DMS153 (cell line): ENCODE measurements at places on chromosomes 6 and 20.
A peak's percentile ranks its signal among the peaks of the same experiment; 100 is the strongest.

DNA sequence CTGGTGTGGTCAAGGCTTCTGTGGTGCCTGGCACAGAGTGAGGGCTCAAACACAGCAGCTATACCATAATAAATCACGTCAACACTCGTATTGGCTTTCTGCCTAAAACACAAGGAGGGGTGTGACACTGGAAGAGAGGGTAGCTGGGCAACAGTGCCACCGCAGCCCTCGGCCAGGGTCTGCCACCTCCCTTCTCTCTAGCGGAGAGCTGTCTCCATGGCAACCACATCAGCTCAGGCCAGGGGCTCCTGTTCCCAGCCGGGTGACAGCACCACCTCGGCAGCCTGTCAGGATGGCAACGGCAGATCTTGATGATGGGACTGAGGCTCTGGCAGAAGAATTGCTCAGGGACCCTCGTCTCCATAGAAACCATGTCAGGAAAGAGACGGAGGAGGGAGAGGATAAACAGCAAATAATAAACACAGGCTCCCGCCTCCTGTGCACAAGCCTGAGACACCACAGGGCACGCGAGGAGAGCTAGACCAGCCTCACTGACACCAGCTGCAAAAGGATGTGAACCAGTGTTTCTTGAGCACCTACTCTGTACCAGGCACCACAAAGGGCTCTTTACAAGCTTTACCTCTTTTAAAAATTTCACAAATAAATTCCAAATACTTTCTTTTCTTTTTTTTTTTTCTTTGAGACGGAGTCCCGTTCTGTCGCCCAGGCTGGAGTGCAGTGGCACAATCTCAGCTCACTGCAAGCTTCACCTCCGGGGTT, 50.4 kb upstream of the TLDC2 start:
- peak; percentile 47 for DNase-seq

GRCh38 chr6:85580118-85580877, 13.4 kb downstream of the SNX14 start:
- DNase-seq, result no peak

- no peak for DNase-seq
Measured at GRCh38 chr6:85458782-85459181, 8.9 kb downstream of the NT5E start.

- DNase-seq, result no peak
Measured at GRCh38 chr6:30655743-30656094, 8.8 kb downstream of the C6orf136 start.

GRCh38 chr20:50636601-50637540, 54.5 kb downstream of the RIPOR3 start:
- no peak for DNase-seq

DNA sequence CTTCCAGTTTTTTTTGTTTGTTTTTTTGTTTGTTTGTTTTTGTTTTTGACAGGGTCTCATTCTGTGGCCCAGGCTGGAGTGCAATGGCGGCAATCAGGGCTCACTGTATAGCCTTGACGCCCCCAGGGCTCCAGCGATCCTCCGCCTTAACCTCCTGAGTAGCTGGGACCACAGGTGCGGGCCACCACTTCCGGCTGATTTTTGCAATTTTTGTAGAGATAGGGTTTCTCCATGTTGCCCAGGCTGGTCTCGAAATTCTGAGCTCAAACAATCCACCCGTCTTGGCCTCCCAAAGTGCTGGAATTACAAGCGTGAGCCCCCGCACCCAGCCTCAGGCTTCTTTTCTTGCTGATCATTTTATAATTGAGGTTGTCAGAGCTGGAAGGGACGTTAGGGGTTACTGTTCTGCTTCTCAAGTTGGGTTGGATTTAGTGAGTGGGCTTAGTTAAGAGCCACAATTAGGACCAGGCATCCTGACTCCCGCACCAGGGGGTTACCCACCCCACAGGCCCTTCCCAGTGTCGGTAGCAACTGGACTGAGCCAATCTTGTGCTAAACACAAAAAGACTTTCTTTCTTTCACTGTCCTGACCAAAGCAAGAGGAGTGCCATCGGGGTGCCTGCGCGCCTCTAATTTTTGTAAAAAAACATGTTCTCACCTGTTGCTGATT, 13.1 kb upstream of the ZSCAN9 start:
- no peak for DNase-seq
